Stimulated activated CD4-positive, alpha-beta T cell treated with anti-CD3 and anti-CD28 coated beads, TNF-alpha, amount 100 ng/mL, for 4 hours (primary cell): ENCODE measurements at places on chromosomes 6 and 20.

- DNase-seq: no peak
Observed at GRCh38 chr6:129073691-129074395, 190.9 kb downstream of the LAMA2 start.

DNA sequence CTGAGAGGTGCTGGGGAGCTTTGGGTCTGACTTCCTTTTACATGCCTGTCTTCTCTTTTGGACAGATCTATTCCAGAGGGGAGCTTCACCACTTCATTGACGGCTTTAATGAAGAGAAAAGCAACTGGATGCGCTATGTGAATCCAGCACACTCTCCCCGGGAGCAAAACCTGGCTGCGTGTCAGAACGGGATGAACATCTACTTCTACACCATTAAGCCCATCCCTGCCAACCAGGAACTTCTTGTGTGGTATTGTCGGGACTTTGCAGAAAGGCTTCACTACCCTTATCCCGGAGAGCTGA lies 13.1 kb downstream of the PRDM1 start:
- DNase-seq: no peak

DNA sequence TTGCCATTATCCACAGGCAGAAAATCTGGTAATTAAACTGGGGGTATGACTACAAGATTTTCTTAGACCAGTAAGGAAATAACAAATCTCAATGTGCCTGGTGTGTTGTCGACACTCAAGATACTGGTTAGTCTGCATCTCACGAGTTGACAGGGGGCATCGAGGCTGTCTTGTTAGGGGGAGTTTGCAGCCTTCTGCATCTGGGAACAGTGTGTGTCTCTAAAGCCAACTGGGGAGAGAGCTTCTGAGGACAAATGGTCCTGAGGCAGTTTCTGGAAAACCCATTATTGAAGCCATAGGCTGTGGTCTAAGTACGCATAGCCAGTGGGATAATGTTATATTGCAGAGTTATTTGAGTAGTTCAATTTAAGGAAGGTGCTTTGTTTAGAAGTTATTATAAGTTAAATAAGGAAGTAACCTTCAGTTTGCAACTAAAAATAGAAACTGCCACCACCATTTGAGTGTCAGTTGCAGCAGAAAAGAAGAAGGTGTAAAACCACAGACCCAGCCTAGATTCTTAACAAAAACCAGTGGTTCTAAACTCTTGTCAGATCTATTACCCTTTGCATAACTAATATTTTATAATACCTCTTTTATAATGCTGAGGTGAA lies 15.4 kb upstream of the MAPK13 start:
- DNase-seq: no peak

GRCh38 chr20:58208944-58209343 lies 19.5 kb downstream of the ANKRD60 start:
- DNase-seq: no peak

DNA sequence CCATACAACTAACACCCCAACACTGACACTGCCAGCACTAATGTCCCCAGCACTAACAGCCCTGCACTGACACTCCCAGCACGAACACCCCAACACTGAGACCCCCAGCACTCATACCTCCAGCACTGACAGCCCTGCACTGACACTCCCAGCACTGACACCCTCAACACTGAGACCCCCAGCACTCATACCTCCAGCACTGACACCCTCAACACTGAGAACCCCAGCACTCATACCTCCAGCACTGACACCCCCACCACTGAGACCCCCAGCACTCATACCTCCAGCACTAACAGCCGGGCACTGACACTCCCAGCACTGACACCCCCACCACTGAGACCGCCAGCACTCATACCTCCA lies 57.2 kb downstream of the ERMARD start:
- no peak for DNase-seq
